NCI-H1417 (cell line): ENCODE measurements at places on chromosomes 4 and X.

DNA sequence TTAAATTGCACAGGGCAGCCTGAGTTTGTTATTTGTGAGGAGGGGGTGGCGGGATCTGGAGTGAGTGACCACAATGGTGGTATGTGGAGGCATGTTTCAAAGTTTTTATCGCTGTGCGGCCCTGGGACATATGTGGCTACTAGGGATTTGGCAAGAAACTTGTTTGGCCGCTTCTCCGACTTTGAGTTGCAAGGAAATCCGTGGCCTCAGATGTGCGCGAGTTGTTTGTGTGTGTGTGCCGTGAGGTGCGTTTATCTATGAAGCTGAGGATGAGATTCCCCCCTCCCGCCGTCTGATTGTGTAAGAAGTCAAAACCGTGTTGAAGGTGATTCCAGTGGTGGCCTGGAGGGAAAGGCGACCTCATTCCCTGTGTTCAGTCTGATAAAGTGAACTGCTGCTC is 1.4 kb downstream of the JADE3 start:
- no peak for DNase-seq

DNA sequence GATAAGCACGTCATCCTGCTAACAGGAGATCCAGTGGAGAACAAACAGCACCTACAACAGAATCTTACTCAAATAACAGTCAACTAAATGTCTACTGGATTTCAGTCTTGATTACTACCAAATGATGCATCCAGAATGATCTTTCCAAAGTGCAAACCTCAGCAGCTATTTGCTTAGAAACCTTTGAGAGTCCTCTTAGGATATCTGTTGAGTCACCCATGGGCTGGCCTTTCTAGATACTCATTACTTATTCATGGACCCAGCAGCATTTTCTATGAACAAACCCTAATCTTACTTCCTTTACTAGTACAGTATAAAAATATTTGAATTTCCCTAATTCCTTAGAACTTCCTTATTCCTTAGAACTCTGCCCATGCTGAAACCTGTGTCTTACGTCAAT is 118.5 kb upstream of the PABPC4L start:
- no peak for DNase-seq

DNA sequence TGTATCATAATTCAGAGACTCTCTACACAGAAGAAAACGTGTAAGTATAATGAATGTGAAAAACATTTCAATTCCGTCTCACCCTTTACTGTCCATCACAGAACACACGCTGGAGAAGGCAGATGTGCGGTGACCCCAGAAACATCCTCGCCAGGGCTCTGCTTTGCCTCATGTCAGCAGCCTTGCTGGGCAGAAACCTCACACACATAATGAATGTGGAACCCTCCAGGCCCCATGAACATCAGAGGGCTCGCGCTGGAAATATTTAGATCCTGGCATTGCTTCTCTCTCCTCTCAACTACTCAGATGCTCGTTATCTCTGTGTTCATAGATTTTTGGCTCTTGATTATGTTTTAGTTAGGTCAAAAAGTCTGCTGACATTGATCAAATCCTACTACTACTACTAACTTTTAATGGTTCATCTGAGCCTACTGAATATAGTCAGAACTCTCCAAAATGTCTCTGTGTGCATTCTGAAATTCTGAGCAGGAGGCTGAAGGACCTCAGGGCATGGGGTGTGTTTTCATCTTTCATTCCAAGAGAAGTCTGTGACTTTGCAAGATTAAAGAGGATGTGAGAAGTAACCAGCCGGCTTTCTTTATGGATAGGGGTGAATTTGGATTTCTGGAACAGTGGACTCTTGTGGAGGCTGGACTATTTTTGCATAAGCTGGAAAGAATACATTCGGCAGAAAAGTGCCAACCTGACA is 27.0 kb downstream of the SMIM43 start:
- no peak for DNase-seq

- DNase-seq, result no peak
These were observed 21.9 kb downstream of the PIN4 start for GRCh38 chrX:72203421-72203820.

- DNase-seq, result no peak
These were observed 38.7 kb downstream of the CCSER1 start for GRCh38 chr4:90165883-90166282.

GRCh38 chrX:781224-782204 is 150.9 kb downstream of the SHOX start:
- DNase-seq, result no peak

GRCh38 chrX:18643243-18643642 is 28.7 kb downstream of the RS1 start:
- DNase-seq, result no peak

DNA sequence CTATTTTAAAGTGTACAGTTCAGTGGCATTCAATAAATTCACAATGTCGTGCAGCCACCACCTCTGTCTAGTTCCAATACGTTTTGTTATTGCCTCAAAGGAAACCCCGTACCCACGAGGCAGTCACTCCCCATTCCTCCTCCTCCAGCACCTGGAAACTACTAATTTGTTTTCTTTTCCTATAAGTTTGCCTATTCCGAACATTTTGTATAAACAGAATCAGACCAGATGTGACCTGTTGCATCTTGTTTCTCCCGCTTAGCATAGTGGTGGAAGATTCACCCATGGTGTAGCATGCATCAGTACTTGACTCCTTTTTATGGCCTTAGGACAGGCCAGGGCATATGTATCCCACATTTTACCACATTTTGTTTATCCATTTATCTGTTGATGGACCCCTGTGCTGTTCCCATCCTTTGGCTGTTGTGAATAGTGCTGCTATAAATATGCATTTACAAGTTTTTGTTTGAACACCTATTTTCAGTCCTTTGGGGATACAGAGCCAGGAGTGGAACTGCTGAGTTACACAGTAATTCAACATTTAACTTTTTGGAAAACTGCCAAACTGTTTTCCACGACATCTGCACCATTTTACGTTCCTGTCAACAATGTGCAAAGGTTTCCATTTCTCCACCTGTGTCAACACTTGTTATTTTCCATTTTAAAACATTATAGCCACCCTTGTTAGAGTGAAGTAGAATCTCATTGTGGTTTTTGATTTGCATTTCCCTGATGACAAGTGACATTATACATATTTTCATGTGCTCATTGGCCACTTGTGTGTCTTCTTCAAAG is 57.8 kb upstream of the STX18 start:
- peak; percentile 70 for DNase-seq

DNA sequence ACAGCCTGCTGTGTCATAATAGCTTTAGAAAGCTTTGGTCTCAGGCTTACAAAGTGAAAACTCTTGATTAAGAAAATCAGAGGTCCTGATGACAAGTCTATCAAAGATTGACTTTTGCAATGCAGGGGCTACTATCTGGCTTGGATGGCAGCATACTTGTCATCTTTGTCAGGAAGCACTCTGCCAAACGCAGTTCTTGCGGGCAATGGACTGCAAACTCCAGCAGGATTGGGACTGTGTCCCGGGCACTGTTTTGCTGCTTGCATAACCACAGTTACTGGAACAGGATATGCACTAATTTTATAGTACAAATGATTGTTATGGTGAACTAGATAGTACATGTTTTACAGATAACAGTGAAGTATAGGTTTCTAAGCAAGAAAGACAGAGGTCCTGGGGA is 185.6 kb downstream of the IQCM start:
- no peak for DNase-seq

GRCh38 chrX:119501511-119502148 is 33.4 kb downstream of the SLC25A5 start:
- no peak for DNase-seq

GRCh38 chr4:112502871-112503270 is 13.1 kb downstream of the NEUROG2 start:
- DNase-seq, result no peak

DNA sequence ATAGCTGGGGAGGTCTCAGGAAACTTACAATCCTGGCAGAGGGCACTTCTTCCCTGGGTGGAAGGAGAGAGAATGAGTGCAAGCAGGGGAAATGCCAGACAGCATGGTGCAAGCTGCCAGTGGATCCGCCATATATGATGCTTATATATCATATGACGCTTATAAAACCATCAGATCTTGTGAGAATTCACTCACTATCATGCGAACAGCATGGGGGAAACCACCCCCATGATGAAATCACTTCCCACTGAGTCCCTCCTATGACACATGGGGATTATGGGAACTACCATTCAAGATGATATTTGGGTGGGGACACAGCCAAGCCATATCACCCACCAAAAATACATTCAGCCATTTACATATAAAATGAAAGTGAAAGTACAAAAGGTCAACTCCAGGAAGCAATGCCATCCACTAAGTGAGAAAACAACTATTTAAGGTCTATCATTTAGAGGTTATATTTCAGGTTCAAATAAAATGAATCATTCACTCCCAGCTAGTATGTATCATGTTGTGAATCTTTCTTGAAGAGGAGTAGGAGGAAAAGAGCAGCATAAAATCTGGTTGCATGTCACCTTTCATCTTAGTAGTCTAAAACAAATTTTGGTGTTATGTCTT is 20.3 kb upstream of the DYNLT3 start:
- DNase-seq, result no peak

DNA sequence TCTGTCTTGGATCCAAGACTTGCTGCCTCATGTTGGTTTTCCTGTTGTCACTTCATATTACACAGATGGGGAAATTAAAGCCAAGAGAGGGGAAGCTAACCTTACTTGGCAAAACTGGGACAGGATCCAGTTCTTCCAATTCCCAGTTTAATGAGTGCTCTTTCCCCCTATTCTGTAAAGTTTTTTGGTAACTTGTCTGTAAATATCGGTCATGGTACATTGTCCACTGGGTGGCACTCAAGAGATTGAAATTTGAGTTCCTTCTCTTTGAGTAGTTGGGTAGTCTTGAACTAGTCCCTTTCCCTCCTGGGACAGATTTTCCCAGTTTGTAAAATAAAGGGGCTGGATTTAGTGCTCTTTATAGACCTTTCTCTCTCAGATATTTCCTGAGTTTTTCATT is 12.4 kb upstream of the EOLA2 start:
- DNase-seq, result no peak

- DNase-seq, result no peak
These were observed 33.2 kb upstream of the MAN2B2 start for GRCh38 chr4:6541789-6542188.

DNA sequence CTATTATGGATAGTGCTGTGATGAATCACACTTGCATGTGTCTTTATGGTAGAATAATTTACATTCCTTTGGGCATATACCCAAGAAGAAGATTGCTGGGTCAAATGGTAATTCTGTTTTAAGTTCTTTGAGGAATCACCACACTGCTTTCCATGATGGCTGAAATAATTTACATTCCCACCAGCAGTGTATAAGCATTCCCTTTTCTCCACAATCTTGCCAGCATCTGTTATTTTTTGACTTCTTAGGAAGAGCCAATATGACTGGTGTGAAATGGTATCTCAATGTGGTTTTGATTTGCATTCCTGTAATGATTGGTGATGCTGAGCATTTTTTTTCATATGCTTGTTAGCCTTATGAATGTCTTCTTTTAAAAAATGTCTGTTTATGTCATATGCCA is 1120.2 kb downstream of the ARAP2 start:
- no peak for DNase-seq

DNA sequence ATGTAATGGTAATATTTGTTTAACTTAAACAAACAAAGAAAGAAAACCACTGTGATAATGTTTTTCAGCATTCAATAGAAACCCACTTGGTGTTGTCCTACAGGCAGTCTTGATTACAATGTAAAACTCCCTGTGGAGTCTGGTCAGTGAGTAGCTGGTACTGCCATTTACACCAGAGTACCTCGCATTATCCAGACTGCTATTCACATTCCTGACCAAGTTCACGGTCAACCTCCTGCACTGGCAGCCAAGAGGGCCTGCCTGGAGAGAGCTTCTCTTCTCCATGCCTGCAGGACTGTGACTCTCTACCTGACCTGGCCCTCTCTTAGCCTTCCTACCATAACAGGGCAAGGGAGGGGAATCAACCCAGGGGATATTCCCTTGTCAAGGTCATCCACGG is 2.9 kb upstream of the LONRF3 start:
- DNase-seq, result peak; percentile 74

GRCh38 chr4:138298866-138299265 is 56.7 kb upstream of the SLC7A11 start:
- DNase-seq, result no peak

DNA sequence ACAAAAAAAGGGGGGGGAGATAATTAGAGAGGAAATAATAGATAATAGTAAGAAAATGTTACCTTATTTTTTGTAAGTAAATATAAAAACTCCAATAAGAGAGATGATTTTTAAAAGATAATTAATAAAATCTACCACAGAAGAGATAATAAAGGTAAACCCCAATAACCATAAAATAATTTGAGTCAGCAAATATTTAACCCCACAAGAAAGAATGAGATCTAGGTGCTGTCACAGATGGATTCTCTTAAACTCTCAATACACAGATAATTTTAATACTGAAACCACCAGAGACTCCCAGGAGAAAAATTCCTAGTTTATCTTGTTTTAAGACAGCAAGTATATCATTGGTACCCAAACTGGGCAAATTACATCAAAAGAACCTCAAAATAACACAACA is 341.4 kb downstream of the ANK2 start:
- DNase-seq, result no peak

DNA sequence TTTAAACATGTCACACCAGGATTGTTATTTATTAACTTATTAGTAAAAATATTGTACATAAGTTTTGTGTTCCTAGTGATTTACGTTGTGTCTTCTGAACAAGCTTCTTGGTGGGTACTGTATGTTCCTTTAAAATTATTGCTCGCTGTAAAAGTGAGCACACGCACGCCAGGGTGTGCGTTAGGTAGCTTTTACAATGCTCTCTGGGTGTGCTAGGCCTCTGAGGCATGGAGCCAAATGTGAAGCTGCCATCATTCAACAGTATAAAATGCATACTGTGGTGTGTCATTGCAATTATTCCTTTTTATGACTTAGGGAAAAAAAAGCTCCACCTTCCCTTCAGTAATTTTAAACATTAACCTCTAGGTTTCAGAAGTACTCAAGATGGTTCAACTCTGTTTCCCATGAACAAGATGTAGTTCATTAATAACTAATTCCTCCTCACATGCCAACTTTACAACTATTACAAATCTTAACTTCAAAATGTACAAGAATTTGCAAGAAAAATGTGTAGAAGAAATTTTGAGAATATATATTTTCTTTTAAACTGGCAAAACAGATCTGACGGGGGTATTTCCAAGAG is 42.4 kb downstream of the ATOH1 start:
- DNase-seq, result no peak

- no peak for DNase-seq
These were observed 840.7 kb downstream of the DMD start for GRCh38 chrX:32370456-32371205.

- DNase-seq, result no peak
These were observed 39.9 kb downstream of the ATP8A1 start for GRCh38 chr4:42617030-42617429.

DNA sequence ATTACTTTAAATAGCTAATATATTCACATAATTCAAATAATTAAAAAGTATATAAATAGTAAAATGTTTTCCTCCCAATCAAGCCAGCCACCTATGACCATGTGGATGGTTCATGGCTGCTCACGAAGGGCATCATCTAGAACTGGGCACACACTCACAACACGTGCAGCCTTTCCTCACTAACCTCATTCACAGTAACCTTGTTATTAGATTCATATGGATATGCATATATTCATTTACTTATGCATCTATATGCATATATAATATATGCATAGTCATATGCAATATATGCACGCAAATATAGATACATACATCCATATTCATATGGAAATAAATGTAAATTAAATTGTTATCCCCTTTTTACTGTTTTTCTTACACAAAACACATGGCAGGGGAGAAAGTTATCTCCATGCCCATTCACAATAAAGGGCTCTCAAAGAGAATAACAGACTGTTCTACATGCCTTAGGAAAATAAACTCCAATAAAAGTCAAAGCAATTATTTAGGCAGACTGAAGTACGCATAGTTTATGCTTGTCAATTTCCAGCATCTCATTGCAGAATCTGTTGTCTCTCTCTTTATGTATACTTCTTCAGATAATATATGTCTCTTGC is 163.9 kb upstream of the ADGRL3 start:
- DNase-seq, result no peak

GRCh38 chr4:163300445-163300844 is 32.0 kb downstream of the NPY1R start:
- DNase-seq, result no peak
